OCI-LY7 (cell line): ENCODE measurements at places on chromosomes 3 and 15. TPM values are rescaled to one million over a fixed set of nuclear protein-coding genes. Genes with fewer than 3 reads are reported as not detected.

Gene WNT7A
- total RNA-seq: not detected in 2 replicates

- no peak for DNase-seq
These were observed 232.7 kb upstream of the ATP10A start for GRCh38 chr15:26095710-26096330.

DNA sequence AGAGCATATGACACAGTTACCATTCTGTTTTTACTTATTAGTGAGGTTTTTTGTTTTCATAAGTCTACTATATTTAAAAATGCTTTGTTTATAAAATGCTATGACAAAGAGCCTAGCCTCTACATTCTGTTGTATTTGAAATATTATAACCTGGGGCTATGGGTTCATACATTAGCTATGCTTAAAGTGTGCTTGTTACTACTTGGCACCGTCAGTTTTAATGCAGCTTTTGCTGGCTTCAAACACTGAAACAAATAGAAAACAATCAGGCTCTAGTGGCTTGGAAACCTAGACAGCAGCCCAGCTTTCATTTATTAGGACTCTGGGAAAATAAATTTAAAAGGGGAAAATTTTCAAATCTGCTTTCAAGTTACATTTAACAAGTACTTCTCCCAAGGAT, 635.9 kb downstream of the CADM2 start:
- DNase-seq: no peak

Gene MYO5C
- total RNA-seq: 4.1 and 5.6 TPM in 2 replicates

Gene LRTM1
- total RNA-seq: not detected in 2 replicates

GRCh38 chr3:72234391-72234790, 449.4 kb upstream of the PROK2 start:
- no peak for DNase-seq

Gene FBXW12
- 0.37 and 0.44 TPM in 2 replicates for total RNA-seq

Gene CCDC9B
- 1.4 TPM in 2 replicates for total RNA-seq
